ENCODE measurements at places on chromosomes 4 and X.

DNA sequence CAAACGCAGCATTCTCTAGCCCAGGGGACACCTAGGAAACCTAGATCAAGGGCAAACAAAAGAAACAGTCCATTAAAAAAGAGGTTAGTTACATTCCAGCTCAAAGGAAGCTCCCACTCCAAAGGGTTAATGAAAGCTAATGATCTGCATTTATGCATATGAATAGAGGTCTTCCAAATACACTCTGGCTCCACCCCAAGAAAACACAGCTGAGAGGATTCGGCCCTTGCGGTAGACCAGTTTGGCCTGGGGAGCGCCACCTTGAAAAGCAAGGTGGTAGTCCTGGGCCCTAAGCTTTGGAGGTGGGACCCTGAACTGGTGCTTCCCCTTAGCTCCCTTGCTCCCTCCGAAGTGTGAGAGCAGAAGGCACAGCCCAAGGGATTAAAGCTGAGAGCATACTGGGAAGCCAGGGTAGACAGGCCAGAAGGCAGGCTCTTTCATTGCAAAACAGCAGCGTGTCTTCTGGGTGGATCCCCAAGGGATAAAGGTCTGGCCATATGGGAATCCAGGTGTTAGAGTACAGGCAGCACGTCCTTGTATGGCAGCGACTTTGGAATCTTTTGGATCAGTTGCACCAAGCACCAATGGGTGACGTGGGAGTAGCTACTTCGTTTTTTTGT, 3.7 kb downstream of the GABRQ start:
- no peak for DNase-seq

GRCh38 chr4:141636082-141636770, at the start of gene IL15:
Gene IL15, plus strand, starts transcription at chr4:141636583. Its CDS starts 82,882 bp downstream, at chr4:141719465.
- peak; percentile 31 for DNase-seq

DNA sequence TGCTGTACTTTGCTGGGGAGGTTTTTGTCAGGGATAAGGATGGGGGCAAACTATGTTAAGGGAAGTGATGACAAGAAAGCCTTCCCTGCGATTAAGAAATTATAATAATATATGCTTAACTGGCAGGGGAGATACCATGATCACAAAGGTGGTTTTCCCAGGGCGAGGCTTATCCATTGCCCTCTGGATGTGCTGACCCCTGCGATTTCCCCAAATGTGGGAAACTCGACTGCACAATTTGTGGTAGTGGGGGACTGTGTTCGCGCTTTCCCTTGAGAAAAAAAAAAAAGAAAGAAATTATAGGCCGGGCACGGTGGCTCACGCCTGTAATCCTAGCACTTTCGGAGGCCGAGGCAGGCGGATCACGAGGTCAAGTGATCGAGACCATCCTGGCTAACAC, 24.5 kb downstream of the SLC25A43 start:
- DNase-seq: no peak

GRCh38 chrX:74015379-74016019, 288.5 kb upstream of the ZCCHC13 start:
- peak; percentile 29 for DNase-seq

DNA sequence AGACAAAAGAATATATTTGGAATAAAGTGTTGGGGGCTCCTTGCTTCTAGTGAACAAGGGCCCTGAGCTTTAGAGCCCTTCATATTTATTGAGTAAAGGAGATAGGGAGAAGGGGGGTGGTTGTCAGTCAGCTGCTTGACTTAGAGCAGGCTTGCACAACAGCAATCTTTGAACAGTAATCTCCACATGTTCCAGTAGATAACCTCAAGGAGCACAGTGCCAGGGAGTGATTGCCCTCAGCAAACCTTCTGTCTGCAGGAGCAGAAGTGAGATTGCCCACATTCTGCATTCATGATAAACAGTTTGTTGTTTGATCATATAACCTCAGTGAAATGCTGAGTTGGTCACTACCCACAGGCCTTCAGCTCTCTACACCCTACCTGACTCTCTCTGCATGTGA, 205.8 kb upstream of the CXCL13 start:
- DNase-seq: no peak

DNA sequence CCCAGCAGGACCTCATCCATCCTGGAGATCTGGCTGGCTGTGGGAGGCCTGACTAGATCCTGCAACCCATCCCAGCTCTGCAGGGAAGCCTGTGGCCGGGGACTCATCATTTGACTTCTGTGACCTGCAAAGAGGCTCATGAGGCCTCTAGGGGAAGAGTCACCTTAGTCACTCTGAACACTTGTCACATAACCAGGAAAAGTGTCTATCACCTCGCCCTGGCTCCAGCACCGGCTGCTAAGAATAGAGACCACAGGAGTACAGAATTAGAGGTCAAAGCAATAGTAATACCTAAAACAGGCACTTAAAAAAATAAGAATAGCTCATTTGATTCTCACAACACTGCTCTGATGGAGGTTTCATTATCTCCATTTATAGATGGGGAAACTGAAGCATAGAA, 3.8 kb upstream of the NSG1 start:
- no peak for DNase-seq

GRCh38 chr4:117771647-117772337, 262.5 kb upstream of the NDST3 start:
- no peak for DNase-seq

DNA sequence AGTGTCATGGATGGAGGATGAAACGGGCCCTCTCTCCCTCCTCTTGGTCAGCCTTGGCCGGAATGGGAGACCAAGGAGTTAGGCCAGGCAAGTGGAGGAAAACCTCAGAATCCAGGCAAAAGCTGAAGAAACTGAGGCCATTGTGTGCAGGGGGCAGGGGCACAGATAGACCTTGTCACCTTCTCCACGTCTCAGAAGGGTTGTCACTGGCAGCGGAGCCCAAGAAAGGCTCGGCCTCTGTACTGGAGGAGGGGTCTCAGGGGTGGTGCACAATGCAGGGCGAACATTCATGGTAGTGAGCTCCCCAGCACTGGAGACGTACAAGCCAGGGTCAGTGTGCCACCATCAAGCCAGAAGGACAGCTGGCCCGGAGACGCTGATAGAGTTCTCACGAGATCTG, 139.5 kb downstream of the CPZ start:
- DNase-seq: no peak

- no peak for DNase-seq
Observed at GRCh38 chr4:185820146-185821028, 8.4 kb upstream of the SORBS2 start.

GRCh38 chrX:21972721-21973120, 32.2 kb downstream of the SMS start:
- no peak for DNase-seq

GRCh38 chr4:173469622-173470021, 60.4 kb downstream of the HAND2 start:
- no peak for DNase-seq
